Activated CD8-positive, alpha-beta memory T cell treated with anti-CD3 and anti-CD28 coated beads for 4 hours (primary cell): ENCODE measurements at places on chromosomes 11 and 22.

DNA sequence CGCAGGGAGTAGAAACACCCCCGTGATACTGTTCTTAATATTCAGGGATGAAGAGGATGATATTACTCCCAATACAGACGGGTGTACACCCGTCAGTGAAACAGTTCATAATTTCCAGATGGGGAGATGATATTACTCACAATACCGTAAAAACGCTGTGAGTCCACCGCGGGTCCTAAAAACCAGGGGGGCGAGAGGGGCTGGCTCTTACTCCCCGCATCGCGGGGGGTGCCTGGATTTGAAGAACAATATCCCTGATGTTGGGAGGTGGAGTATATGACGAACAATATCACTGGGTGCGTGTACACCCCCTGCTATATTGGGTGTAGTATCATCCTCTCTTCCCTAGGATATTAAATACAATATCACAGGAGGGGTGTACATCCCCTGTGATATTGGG is 20.5 kb upstream of the APOL5 start:
- DNase-seq, result no peak

DNA sequence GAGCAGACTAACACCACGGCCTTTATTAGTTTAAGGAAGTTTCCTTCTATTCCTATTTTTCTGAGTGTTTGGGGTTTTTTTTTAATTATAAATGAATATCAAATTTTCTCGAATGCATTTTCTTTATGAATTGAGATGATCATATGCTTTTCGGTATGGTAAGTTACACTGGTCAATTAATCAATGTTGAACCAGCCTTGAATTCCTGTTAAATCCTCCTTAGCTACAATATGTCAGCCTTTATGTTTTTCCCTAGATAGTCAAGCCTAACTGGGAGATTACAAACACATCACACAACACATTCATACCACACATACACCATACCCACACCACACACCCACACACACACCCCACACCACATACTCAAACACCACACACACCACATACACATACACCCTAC is 247.6 kb downstream of the BRD1 start:
- no peak for DNase-seq

DNA sequence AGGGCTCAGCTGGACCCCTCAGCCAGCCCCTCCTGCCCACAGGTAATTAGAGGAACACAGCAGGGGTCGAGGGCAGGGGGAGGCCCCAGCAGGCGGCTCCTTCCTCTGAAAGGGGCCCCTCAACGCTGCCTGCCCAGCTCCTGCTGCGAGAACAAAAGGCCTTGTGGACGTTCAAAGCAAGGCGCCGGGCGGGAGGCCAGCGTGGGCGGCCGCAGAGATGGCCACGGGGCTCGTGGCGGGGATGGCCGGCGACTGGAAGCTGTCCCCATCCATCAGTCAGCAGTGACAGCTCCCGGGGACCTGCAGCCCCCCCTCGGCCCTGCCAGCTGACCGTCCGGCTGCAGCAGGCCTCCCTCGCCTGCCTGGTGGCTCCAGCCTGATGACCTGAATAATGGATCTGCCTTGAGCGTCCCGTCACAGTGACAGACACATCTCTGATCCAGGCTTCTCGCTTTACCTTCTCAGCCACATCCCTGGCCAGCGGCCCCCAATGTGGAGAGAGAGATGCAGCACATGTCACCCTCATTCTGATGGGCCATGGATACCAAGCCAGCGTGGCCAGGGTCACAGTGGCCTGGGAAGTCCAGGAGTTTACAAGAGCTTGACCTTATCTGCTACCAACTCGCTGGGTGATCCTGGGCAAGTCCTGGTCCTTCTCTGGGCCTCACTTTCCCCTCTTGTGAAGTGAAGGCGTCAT is 159.3 kb downstream of the MN1 start:
- DNase-seq, result no peak

- no peak for DNase-seq
Observed at GRCh38 chr11:30762188-30762587, 176.0 kb upstream of the MPPED2 start.

- no peak for DNase-seq
Observed at GRCh38 chr11:47448566-47449427, at the start of gene RAPSN. Gene RAPSN (minus strand): TSS chr11:47449136. CDS start chr11:47448964, 172 bp downstream.

GRCh38 chr11:62402226-62402959 is 16.4 kb upstream of the SCGB1A1 start:
- DNase-seq, result no peak
